A549 (cell line): ENCODE measurements at places on chromosomes 2 and 18.

GRCh38 chr2:235008584-235009044, 56.8 kb downstream of the SH3BP4 start:
- DNase-seq = no peak

- DNase-seq = no peak
Measured at GRCh38 chr2:39217192-39217550, 26.6 kb downstream of the CDKL4 start.

GRCh38 chr2:54574860-54575247, 118.7 kb downstream of the SPTBN1 start:
- DNase-seq = no peak

DNA sequence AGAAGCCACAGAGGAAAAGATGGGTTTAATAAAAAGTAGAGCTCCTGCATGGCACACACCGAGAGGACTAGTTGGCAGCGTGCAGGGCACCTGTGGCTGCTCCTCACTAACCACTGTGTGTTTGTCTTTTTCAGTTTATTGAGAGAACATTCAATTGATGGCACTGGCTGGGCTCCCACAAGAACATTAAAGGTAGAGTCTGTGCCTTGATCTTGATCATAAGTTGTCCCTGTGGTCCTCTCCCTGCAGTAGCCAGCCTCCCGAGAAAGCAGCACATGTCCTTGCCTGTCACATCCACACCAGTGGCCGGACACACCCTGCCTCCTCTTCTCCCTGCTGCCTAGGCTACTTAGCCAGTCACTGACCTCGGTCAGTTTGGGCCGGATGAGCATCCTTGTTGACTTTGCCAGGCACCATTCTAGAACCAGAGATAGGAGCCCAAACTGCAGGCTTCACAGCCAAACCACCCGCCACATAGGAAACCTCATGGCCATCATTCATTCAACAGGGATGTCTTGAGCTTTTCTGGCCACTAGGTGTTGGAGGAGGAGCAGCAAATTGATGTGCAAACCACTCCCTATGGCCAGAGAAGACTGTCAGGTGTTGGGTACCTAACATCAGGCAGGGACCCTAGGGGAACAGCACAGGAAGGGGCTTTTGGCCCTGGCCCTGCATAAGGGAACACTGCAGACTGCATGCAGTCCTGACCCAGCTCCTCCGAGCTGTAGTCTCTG, 30.2 kb upstream of the SCLY start:
- DNase-seq = no peak

GRCh38 chr2:23925702-23926289, 1.1 kb downstream of the ATAD2B start:
- DNase-seq = no peak

GRCh38 chr2:3110994-3111666, 266.5 kb downstream of the EIPR1 start:
- DNase-seq = no peak

- DNase-seq = no peak
Measured at GRCh38 chr2:56199492-56199891, 15.7 kb downstream of the CCDC85A start.

DNA sequence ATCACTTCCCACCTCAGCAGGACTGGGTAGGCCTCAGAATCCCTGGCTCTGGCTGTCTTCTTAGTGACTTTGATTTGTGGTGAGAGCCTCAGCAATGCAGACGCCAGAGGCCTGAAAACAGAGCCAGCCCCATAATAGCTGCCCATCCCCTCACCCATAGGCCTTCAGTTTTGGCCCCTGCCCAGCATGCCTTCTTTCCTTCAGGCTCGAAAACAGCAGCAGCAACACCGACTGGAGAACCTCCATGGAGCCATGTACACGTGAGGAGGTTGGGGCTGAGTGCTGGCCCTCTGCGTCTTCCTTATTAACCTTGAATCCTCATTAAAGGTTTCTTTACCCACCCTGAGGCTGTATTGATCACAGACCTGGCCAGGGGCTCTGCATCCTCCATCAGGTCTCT, 1.7 kb downstream of the RNF181 start:
- no peak for DNase-seq

DNA sequence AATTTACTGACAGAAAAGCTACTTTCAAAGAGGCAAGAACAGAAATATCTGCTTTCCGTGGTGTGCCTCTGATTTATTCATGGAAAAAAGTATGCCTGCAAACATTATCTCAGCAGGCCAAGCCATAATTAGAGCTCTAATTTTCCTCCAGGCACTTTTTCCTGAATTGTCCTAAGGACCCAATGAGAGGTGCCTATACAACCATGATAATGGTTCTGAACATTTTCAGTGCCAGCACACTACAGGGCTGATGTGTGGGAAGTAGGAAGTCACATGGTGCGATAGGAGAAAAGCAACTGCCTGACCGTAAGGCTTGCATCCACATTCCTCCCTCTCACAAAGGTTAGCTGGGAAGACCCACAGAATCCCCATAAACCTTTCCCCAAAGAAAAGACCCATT, 45.9 kb upstream of the EGR4 start:
- DNase-seq = no peak

GRCh38 chr2:109290887-109291643, 162.1 kb downstream of the SH3RF3 start:
- DNase-seq = no peak
